AG04450 (cell line): ENCODE measurements at places on chromosomes 11 and 22. TPM values are rescaled to one million over a fixed set of nuclear protein-coding genes. Genes with fewer than 3 reads are reported as not detected.

DNA sequence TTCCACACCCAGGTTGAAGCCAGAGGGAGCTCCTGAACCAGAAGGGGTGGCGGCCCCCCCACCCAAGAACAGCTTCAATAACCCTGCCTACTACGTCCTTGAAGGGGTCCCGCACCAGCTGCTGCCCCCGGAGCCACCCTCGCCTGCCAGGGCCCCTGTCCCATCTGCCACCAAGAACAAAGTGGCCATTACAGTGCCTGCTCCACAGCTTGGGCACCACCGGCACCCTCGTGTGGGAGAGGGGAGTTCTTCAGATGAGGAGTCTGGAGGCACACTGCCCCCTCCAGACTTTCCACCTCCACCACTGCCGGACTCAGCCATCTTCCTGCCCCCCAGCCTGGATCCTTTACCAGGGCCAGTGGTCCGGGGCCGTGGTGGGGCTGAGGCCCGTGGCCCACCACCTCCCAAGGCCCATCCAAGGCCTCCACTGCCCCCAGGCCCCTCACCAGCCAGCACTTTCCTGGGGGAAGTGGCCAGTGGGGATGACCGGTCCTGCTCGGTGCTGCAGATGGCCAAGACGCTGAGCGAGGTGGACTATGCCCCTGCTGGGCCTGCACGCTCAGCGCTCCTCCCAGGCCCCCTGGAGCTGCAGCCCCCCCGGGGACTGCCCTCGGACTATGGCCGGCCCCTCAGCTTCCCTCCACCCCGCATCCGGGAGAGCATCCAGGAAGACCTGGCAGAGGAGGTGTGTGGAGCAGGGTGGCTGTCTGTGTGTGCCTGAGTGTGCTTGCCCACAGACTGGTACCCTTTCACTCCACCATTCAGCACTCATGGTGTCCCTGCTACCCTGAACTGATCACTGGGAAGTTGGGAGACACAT lies 6.7 kb downstream of the PHOX2A start:
- DNase-seq, result no peak

DNA sequence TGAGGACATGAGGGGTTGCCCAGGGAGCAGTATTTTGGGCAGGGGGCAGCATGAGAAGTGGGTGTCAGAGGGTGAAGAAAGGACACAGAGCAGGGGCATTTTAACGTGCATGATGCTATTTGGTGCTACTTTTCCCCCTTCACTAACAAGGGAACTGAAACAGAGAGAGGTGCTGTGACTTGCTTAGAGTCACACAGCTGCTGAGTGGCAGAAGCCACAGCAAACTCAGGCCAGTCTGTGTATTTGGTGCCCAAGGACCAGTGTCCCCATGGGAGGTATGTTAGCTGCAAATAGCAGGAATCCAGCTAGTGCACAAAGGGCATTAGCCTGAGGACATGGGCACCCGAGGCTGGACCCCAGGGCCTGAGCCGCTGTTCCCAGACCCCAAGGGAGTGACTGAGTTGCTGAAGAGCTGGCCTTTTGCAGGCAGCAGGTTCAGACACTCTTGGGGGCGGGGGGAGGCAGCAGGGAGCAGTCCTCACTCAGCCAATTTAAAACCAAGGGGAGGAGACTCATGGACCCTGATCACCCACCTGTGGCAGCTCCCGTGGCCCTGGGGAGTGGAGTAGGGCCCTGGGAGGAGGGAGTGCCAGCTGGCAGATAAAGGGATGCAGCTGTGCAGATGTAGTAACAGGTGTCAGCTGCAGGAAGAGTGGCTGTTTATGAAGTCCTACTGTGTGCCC lies 14.6 kb downstream of the PARVG start:
- no peak for DNase-seq

GRCh38 chr11:62419943-62420342 lies 1.1 kb downstream of the SCGB1A1 start:
- no peak for DNase-seq

GRCh38 chr22:49460592-49461281 lies 366.9 kb downstream of the BRD1 start:
- no peak for DNase-seq

The RFPL1 gene
- polyA plus RNA-seq, result not detected in 2 replicates

- no peak for DNase-seq
These were observed 316.0 kb upstream of the MTNR1B start for GRCh38 chr11:92653454-92653853.

The TEX12 gene
- 0.19 TPM in 1 of 2 replicates, not detected in the other for polyA plus RNA-seq

The OR5B21 gene
- not detected in 2 replicates for polyA plus RNA-seq

The SLC25A18 gene
- polyA plus RNA-seq, result not detected in 2 replicates
